ENCODE measurements at places on chromosomes 7 and 10.
A peak's percentile ranks its signal among the peaks of the same experiment; 100 is the strongest.

GRCh38 chr7:36760856-36761762, 36.8 kb upstream of the AOAH start:
- no peak for DNase-seq

DNA sequence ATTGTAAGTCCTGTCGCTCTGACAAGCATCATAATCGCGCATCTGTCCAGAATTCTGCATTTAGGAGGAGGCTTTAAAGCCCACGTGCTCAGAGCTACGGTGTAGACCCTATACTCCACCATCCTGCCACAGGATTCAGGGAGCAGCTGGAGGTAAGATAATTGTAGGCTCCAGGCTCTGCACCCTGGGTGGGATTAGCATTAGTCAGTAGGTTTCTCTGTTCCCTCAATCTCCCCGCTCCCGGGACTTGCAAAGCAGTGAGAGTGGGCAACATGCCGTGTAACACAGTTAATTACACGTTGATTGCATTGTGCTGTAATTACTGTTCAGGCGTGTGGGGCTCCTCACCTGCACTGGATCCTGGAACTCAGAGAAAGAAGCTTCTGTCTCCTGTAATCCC, 89.3 kb upstream of the CUX1 start:
- no peak for DNase-seq

- no peak for DNase-seq
Measured at GRCh38 chr7:140334341-140335057, 63.8 kb downstream of the SLC37A3 start.

DNA sequence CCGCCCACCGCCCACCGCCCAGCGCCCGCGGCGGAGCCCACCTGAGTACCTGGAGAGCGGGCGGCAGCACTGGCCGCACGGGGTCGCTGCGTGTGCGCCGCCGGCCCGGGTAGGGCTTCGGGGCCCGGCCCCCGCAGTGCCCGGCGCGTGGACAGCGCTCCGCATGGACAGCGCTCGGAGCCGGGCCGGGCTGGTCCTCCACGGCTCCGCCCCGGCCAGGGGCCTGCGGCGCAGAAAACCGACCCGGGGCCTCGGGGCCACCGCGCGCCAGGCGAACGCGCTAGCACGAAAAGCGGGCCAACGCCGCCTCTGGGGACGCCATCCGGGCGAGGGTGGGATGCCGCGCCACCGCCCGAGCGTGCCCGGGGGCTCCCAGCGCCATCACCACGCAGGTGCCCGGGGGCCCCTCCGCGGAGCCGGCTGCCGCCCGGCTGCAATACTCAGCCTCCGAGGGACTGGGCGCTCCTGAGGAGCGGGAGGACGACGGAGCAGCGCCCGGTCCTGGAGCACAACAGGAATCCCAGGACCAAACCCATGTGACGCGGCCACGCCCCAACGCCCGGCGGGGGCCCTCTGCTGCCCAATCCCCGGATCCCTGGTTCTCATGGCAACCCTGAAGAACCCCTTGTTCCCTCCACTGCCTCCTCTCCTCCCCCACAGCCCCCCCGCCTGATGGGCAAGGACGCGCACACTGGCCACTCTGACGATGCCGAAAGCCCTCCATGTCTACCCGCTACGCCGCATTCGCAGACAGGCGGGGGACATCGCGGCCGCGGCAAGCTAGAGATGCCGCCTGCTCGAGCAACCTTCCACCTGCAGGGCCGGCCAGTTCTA, at the start of gene GRB10:
Gene GRB10 (minus strand): TSS at position 522 of the 834 bp plus-strand sequence. CDS start 50,574 bp downstream, outside the sequence.
- no peak for DNase-seq

- no peak for DNase-seq
Measured at GRCh38 chr10:86389441-86390193, 23.0 kb upstream of the GRID1 start.

DNA sequence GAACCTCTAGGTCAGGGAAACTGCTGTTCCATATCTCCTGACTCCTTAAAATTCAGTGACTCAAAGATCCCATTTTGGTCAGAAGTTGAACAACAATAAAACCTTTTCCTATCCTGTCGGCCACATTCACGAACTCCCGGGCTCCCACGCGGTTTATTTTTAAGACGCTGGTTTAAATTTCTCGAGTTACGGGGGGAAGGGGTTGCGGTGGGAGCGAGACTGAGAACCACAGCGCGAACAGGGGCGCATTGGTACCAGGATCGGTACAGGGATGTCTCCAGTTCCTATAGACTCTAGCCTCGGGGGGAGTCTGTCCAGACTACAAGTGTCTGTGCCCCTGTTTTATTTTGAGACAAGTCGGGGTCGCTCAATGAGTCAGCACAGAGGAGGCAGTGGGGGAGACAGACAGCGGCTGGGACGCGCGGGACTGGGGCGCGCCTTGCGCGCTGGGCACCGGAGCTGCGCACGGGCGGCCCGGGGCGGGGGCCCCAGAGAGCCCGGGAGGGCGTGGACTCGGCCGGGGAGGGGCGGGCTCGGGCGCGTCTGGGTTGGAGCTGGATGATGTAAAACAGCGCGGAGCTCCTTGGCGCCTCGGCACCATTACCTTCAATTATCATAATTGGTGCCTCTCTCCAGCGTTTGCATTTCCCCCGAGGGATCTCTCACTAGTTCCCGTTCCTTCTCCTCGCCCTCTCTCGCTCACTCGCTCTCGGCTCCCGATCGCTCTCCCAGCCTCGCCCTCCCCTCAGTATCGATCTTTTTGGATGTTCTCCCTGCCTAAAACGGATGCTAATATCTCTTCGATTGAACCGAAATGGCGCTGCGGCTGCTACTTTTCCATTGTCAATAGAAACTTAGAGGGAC, 8.7 kb upstream of the BAMBI start:
- peak; percentile 37 for DNase-seq

- DNase-seq: no peak
Measured at GRCh38 chr7:8056439-8056838, 87.8 kb downstream of the GLCCI1 start.

All from effector memory CD8-positive, alpha-beta T cell (primary cell).